Right renal pelvis (tissue), 4 donors: ENCODE measurements at places on chromosomes 3 and 15. TPM values are rescaled to one million over a fixed set of nuclear protein-coding genes. Genes with fewer than 3 reads are reported as not detected.

PIERCE2 gene
- polyA plus RNA-seq, result 7.6 TPM

ILDR1 gene
- polyA plus RNA-seq, result 9.1 TPM

GRCh38 chr15:74132681-74133651, 2.6 kb downstream of the ISLR2 start:
- no peak for DNase-seq

- no peak for DNase-seq
Measured at GRCh38 chr3:195337747-195338146, 66.8 kb upstream of the XXYLT1 start.

GRCh38 chr3:36957862-36958686, 13.2 kb upstream of the TRANK1 start:
- DNase-seq, result no peak
